ENCODE measurements at places on chromosomes 6 and 20. TPM values are rescaled to one million over a fixed set of nuclear protein-coding genes. Genes with fewer than 3 reads are reported as not detected.

GRCh38 chr6:84581494-84582259 is 182.7 kb downstream of the TBX18 start:
- no peak for DNase-seq

DNA sequence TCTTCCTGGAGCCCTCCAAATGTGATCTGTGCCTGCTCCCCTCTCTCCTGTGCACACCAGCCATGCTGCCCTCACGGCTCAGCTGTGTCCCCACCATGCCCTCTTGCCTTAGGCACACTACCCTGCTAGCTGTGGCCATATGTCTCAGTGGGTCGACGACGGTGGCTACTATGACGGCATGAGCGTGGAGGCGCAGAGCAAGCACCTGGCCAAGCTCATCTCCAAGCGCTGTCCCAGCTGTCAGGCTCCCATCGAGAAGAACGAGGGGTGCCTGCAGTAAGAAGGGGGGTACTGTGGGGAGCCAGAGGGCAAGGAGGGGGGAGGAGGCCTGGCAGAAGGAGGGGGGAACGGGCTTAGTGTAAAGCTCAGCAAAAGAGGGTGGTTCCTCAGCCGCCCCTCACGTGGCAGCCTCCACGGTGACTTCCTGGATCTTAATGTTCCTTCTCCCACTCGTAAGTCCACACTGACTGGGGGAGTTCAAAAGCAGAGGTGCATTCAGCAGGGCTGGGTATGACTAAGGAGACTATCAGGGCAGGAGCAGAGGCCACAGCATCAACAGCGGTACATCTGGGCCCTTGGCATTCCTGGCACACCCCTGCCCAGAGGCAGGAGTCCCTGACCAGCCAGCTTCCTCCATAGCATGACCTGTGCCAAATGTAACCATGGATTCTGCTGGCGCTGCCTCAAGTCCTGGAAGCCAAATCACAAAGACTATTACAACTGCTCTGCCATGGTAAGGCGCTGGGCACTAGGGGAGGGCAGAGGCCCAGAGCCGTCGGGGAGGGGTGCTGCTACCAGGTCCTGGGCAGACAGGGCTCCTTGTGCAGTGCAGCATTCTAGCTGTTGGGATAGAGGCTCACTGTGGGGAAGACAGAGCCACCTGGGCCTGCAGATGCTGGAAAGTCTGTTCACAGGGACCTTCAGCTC is 8.0 kb downstream of the DNPH1 start:
- no peak for DNase-seq

DNA sequence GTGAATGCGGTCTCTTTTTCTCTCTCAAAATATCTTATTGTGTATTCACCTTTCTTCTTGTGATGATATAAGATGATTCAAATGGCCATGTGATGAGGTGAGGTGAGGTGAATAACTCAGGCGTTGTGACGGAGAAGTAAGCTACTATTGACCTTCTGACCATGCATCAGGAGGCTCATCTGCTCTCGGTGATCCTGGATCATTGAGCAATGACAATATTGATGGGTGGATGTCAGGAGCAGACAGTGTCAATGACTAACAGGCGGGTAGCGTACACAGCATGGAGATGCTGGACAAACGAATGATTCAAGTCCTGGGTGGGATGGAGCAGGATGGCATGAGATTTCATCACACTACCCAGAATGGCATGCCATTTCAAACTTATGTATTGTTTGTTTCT is 119.6 kb downstream of the PXDC1 start:
- no peak for DNase-seq

Gene FRK
- total RNA-seq = 2.0 TPM

DNA sequence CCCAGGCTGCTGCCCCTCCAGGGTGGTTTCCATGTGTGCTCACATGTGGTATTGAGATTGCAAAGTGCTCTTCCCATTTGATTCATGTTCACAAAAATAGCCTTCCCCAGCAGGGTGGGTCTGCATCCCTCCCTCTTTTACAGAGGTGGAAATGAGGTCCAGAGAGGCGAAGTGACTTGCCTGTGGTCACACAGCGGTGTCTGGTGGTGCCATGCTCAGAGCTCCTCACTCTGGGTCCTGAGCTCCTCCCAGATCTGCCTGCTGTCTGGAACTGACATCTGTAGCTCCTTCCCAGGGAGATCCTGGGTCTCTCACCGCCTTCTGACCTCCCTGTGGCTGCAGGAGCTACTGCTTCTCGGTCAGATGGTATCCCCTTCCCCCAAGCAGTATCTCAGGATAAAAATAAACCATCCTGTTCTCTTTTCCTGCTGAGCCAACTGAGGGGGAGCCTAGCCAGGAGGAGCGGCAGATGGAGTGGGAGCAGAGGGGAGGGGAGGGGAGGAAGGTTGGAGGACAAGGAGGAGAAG is 11.9 kb downstream of the CD40 start:
- no peak for DNase-seq

Gene SLC22A2
- 0.39 TPM for total RNA-seq

Gene DSN1
- total RNA-seq = 1.8 TPM

GRCh38 chr6:88492824-88493223 is 326.7 kb upstream of the CNR1 start:
- DNase-seq = no peak

Gene ELOVL4
- total RNA-seq = 0.10 TPM

GRCh38 chr6:23302514-23302913 is 733.1 kb downstream of the HDGFL1 start:
- no peak for DNase-seq

GRCh38 chr20:328027-328974 is 2.9 kb downstream of the SOX12 start:
- DNase-seq = no peak

GRCh38 chr20:64216036-64216435 is 39.5 kb upstream of the PCMTD2 start:
- DNase-seq = no peak

Gene HLA-G
- total RNA-seq = not detected

Gene NKX2-2
- total RNA-seq = not detected

Gene CST1
- total RNA-seq = not detected

DNA sequence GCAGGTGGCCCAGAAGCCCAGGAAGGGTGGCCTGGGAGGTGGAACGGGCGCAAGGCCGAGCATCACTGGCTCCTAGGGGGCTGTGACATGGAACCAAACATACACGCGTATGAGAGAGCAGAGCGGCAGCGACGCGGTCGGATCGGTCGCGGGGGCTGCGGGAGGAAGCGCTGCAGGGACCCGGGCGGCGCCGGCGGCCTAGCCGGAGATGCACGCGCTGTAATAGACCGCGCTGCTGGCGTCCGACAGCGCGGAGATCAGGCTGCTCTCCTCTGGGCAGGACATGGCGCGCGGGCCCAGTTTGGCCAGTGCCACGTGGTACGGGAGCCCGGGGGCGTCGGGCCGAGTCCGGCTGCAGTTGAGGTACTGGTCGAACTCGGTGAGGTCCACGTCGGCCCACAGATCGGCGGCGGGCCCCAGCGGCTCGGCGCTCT is 1.5 kb downstream of the SOX18 start:
- no peak for DNase-seq

Gene ZNF391
- total RNA-seq = 0.27 TPM

Gene PGC
- not detected for total RNA-seq

DNA sequence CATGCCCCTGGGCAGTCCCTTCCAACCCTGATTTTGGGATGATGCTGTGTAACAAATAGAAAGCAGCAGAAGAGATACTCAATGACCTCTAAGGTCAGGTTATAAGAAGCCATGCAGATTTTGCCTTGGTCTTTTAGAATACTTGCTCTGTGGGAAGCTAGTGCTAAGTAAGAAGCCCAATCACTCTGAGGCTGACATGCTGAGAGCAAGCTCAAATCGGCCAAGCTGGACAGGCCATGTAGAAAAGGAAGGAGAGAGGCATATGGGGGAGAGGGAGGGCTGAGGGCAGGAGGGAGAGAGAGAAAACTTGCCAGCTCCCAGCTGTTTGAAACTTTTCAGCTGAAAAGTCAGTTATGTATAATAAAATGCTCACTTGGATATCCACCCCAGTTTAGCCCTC is 1021.6 kb upstream of the MAP3K7 start:
- no peak for DNase-seq

Gene ZNF334
- total RNA-seq = 0.27 TPM

DNA sequence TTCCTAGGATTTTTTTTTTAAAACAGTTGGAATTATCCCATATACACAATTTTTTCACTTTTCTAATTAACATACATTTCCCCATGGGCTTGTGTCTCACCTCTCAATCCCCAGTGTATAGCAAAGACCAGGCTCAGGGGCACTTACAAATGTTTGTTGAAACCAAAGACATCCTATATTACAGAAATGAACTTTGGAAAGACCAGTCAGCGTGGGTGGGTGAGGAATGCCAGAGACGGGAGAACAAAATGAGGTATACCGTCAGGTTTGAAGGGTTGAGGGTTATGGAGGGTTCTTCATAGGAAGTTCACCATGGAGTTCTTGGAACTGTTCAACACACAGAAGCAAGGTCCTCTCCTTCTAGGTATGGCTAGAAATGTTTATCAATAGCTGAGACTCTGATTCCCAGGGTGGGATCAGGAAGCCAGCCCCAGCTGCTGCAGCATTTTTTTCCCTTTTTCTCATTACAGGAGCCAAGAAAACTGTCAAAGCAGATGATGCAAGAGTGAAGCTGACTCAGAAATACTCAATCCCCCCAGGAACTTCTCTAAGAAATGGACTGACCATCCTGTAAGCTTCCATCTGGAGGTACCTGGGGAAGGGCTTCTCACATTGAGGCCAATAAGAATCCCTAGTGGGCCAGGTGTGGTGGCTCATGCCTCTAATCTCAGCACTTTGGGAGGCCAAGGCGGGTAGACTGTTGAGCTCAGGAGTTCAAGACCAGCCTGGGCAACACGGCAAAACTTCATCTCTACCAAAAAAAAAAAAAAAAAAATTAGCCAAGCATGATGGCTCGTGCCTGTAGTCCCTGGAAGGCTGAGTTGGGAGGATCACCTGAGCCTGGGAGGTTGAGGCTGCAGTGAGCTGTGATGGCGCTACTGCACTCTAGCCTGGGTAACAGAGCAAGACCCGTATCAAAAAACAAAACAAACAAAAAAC is 15.9 kb upstream of the TBC1D20 start:
- no peak for DNase-seq

Gene TNFRSF21
- 6.2 TPM for total RNA-seq

GRCh38 chr20:14046534-14046933 is 51.2 kb downstream of the MACROD2 start:
- no peak for DNase-seq

DNA sequence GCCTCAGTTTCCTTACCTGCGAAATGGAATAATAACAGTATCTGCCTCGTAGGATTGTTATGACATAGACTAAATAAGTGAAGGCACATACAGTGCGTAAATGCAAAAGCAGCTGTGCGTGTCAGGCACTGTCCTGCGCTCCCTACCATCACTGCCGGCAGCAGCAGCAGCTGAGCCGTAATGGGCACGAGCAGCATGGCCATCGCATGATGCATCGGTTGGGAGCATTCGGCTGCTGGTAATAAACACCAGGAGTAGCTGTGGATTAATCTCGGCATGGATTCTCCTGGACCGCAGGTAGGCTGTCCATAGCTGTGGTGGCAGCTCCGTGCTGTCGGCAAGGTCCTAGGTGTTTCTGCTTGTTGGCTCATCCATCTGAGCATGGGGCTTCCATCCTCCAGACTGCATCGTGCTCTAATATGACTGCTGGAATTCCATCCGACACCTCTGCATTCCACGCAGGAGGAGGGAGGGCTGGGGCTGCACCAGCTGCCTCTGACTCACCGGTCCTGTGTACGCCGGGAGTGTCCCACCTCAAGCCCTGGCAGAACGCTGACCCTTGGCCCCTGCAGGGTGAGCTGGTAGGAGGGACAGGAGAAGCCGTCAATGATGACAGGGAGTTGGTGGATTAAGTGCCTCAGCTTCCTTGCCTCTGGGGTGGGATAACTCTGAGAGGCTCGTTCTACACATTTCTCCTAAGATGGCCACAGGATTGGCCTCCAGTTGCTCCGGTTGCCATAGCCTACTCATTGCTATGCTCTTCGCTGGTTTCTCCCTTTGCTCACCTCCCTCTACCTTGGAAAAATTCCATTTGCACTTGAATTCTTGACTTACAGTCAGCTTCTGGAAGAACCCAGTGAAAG is 100.9 kb upstream of the PMEPA1 start:
- DNase-seq = no peak

DNA sequence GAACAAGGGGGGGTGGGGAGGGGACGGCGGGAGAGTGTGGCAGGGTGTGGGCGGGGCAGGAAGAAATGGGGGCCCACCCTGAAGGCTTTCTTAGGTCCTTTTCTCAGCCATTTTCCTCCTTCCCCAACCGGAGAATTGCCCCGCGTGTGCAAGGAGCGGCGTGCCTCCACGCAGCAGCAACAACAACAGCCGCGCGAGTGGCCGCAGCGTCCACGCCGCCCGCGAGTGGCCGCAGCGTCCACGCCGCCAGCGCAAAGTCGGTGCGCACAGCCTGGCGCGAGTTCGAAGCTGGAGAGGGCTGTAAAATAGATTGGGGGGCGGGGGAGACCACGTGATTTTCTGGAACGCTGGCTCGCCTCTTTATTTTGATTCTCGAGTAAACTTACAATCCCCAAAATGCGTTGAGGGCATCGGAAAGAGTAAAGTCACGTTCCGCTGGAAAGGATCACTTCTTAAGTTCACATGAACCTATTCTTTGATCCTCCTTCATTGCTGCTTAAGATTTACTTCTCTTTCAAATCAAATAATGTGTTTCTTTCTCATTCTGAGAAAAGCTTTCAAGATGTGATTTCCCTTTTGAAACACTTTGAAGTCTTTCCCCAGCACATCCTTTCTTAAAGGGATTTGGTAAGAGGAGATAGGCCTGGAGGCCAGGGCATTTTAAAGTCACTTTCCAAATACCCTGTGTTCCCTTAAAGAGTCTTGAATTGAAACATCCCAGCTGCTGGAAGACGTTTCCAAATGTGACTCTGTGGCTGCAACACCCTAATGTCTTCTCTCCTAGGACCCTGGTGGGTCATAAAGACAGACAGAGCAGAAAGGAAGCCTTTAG is 66.7 kb upstream of the ZNF217 start:
- peak; percentile 19 for DNase-seq

- DNase-seq = no peak
Observed at GRCh38 chr6:41043151-41043550, 884 bp downstream of the TSPO2 start.

DNA sequence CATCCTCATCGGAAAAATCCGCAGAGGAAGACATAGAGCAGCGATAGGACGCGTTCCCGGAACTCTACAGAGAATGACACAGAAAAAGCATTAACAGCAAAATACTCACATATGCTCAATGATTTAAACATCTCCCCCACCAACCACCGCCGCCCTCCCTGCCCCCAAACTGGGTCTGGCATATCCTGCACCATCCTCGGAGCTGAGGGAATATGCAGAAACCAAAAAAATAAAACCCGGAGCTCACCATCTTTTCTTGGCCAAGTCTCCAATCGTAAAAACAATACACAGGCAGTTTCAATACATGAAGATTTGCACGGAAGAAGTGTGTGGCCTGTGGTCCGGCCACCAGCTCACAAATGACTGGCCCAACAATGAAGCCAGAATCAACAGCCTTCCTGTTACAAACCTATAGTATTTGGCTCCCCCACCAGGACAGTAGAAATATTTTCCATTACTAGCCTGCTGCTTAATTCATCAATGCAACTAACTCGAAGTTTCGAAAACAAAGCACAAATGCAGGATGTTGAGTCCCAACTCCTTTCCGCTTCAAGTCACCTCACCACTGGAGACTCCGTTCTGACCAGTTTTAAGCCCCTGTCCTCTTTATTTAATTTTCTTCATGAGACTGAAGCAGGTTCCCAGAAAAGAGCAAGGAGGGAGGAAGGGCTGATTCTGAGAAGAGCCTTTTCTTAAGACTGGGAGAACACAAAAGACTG is 103.2 kb upstream of the BEND6 start:
- DNase-seq = peak; percentile 22

GRCh38 chr6:133697666-133698065 is 191.2 kb upstream of the TCF21 start:
- no peak for DNase-seq

All from psoas muscle (tissue), 8 donors.